Left lobe of liver (tissue), 2 donors: ENCODE measurements at places on chromosomes 2 and 18. TPM values are rescaled to one million over a fixed set of nuclear protein-coding genes. Genes with fewer than 3 reads are reported as not detected.

DNA sequence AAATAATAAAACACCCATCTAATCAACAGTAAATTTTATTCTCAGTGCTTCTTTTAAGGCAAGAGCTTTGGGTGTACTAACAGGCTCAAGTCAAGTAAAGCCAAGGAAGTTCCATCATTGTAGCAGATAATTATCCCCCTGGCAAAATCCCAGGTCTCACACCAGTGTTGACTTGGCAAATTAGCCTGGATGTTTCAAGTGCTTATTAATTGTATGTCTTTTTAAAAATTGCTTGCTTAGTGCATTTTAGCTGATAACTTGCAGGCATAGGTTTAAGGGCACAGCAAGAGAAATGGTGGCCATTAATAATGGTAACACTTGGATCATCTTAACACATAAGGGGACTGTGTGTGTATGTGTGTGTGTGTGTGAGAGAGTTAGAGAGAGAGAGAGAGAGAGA is 42.0 kb upstream of the FMNL2 start:
- no peak for DNase-seq

GRCh38 chr2:117335967-117336366 is 478.5 kb upstream of the DDX18 start:
- DNase-seq, result no peak

GRCh38 chr18:31716362-31716761 is 32.0 kb upstream of the B4GALT6 start:
- DNase-seq, result no peak

Gene PRSS56
- total RNA-seq, result not detected

GRCh38 chr2:46363535-46364170 is 66.4 kb downstream of the EPAS1 start:
- DNase-seq, result no peak

Gene STARD6
- not detected for total RNA-seq

GRCh38 chr2:118148809-118149208 is 60.5 kb downstream of the INSIG2 start:
- DNase-seq, result no peak
